Naive thymus-derived CD4-positive, alpha-beta T cell (primary cell): ENCODE measurements at places on chromosomes 3 and 15.

DNA sequence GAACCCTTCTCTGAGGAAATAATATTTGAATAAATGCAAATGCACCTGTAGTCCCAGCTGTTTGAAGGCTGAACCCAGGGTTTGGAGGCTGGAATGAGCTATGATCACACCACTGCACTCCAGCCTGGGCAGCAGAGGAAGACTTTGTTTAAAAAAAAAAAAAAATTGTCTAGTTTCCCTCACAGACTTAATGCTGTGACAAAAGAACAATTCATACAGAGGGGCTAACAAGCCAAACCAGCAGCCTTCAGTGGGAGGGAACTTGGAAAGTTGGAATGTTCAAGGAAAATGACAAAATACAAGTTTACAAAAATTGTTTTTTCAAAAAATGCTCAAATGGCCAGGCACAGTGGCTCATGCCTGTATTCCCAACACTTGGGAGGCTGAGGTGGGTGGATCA is 228.0 kb upstream of the CGNL1 start:
- no peaks in the 10 kb centered on the region for H3K36me3 ChIP-seq
- H3K4me3 ChIP-seq: no peak overlapping the region
- no peaks in the 10 kb centered on the region for H3K4me1 ChIP-seq
- H3K27ac ChIP-seq: no peak overlapping the region
- DNase-seq: no peak

- peaks cover 4% of the 10 kb centered on the region for H3K27me3 ChIP-seq
- no peaks in the 10 kb centered on the region for H3K4me1 ChIP-seq
- H3K4me3 ChIP-seq: no peak overlapping the region
- H3K27ac ChIP-seq: no peak overlapping the region
- no peak for DNase-seq
Measured at GRCh38 chr3:45580112-45580765, 14.3 kb upstream of the LIMD1 start.

GRCh38 chr3:157872902-157873301 is 233.3 kb downstream of the SHOX2 start:
- no peak overlapping the region for H3K4me3 ChIP-seq
- no peaks in the 10 kb centered on the region for H3K27me3 ChIP-seq
- no peaks in the 10 kb centered on the region for H3K36me3 ChIP-seq
- no peak for DNase-seq

GRCh38 chr3:55369141-55369847 is 117.8 kb downstream of the WNT5A start:
- no peaks in the 10 kb centered on the region for H3K4me1 ChIP-seq
- no peak overlapping the region for H3K4me3 ChIP-seq
- H3K27ac ChIP-seq: no peak overlapping the region
- H3K36me3 ChIP-seq: no peaks in the 10 kb centered on the region

- no peaks in the 10 kb centered on the region for H3K27me3 ChIP-seq
- no peaks in the 10 kb centered on the region for H3K4me1 ChIP-seq
- H3K27ac ChIP-seq: no peak overlapping the region
- no peaks in the 10 kb centered on the region for H3K36me3 ChIP-seq
- no peak for DNase-seq
Measured at GRCh38 chr3:7766530-7766929, 735.1 kb upstream of the LMCD1 start.

DNA sequence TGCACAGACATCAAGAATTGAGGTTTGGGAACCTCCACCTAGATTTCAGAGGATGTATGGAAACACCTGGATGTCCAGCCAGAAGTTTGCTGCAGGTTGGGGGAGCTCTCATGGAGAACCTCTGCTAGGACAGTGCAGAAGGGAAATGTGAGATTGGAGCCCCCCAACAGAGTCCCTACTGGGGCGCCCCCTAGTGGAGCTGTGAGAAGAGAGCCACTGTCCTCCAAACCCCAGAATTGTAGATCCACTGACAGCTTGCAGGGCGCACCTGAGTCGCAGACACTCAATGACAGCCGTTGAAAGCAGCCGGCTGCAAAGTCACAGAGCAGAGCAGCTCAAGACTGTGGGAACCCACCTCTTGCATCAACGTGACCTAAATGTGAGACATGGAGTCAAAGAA is 34.6 kb upstream of the EPHA6 start:
- no peaks in the 10 kb centered on the region for H3K27me3 ChIP-seq
- H3K4me3 ChIP-seq: no peak overlapping the region
- no peaks in the 10 kb centered on the region for H3K4me1 ChIP-seq
- H3K27ac ChIP-seq: no peak overlapping the region

GRCh38 chr3:28860307-28860706 is 420.6 kb upstream of the RBMS3 start:
- no peak overlapping the region for H3K27ac ChIP-seq
- no peaks in the 10 kb centered on the region for H3K27me3 ChIP-seq
- DNase-seq: no peak
- H3K4me1 ChIP-seq: no peaks in the 10 kb centered on the region
- no peaks in the 10 kb centered on the region for H3K36me3 ChIP-seq
- H3K4me3 ChIP-seq: no peak overlapping the region

DNA sequence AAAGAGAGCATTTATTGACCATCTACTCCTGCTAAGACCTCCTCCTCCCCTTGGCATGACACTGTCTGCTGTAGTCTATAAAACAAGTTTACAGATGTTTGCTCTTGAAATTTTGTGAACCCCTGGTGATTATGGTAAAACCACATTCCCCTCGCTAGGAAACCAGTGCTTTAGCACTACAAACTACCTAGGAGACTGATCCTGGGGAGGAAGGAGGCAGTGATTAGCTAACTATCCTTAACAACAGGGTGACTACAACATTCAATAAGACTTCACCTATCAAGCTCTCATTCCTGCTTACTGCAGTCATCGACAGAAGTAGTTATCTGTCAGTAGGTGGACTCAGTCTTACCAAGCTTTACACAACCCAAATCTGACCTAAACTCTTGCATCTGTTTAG is 371.3 kb downstream of the TUSC7 start:
- H3K4me3 ChIP-seq: no peak overlapping the region
- no peak for DNase-seq
- no peak overlapping the region for H3K27ac ChIP-seq
- no peaks in the 10 kb centered on the region for H3K27me3 ChIP-seq
- H3K36me3 ChIP-seq: no peaks in the 10 kb centered on the region

DNA sequence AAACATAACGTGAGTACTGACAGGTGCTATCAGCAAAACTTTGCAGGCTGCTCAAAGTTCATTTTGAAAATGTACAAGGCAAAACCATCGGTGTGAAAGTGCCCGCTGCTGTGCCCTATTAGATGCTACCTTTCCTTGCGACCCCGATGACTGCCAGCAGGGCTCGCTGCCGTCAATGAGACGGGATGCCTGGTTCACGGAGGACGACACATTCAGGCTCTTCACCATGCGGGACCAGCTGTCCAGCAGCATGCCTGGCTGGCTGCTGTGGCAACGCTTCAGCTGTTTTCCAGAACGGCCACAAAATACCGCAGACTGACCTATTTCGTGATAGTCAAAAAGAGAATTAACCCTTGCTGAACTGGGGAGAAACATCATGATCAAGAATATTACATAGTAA is 92.7 kb upstream of the OCA2 start:
- H3K36me3 ChIP-seq: peaks cover 26% of the 10 kb centered on the region
- no peak for DNase-seq
- no peak overlapping the region for H3K4me3 ChIP-seq
- no peaks in the 10 kb centered on the region for H3K4me1 ChIP-seq
- no peaks in the 10 kb centered on the region for H3K27me3 ChIP-seq
- no peak overlapping the region for H3K27ac ChIP-seq

DNA sequence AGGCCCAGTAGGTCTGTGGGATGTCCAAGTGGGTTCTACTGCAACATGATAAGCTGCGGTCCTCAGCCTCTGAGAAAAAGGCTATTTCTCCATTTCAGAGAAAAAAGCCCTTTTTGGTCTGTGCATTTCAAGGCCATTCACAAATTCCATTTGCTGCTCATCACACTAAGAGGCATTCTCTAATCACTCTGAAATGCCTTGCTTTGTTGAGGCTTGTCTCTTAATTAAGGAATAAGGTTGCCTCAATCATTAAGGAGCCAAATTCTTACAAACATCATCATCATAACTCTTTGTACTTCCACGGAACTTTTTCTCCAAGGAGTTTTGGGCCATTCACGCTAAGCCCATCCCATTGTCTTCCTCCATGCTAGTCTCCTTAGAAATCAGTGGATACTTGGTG is 74.4 kb downstream of the BOC start:
- H3K4me1 ChIP-seq: no peaks in the 10 kb centered on the region
- H3K4me3 ChIP-seq: no peak overlapping the region
- H3K36me3 ChIP-seq: no peaks in the 10 kb centered on the region
- no peaks in the 10 kb centered on the region for H3K27me3 ChIP-seq
- no peak overlapping the region for H3K27ac ChIP-seq
- no peak for DNase-seq

DNA sequence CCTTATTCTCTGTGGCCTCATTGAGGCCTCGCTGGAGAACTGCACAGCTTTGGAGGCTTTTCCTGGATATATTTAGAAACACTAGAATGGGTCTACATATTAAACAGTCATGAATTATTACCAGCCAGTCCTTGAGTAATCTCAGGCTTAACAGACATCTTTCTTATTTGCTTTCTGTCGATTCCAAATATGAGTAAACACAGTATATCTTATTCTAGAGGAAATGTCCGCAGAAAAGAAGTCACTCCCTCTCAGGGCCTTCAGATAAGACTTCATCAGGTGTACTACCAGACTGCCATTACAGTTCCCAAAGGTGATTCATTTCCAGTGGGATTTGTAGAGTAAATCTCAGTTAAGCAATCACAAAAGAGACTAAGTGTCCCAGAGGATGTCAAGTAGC is 310.7 kb downstream of the RBMS3 start:
- H3K27me3 ChIP-seq: no peaks in the 10 kb centered on the region
- no peaks in the 10 kb centered on the region for H3K36me3 ChIP-seq
- H3K4me1 ChIP-seq: no peaks in the 10 kb centered on the region
- H3K4me3 ChIP-seq: no peak overlapping the region

- no peak overlapping the region for H3K4me3 ChIP-seq
- no peaks in the 10 kb centered on the region for H3K27me3 ChIP-seq
- H3K4me1 ChIP-seq: no peaks in the 10 kb centered on the region
- DNase-seq: no peak
Measured at GRCh38 chr15:52144656-52145178, 32.1 kb upstream of the BCL2L10 start.

DNA sequence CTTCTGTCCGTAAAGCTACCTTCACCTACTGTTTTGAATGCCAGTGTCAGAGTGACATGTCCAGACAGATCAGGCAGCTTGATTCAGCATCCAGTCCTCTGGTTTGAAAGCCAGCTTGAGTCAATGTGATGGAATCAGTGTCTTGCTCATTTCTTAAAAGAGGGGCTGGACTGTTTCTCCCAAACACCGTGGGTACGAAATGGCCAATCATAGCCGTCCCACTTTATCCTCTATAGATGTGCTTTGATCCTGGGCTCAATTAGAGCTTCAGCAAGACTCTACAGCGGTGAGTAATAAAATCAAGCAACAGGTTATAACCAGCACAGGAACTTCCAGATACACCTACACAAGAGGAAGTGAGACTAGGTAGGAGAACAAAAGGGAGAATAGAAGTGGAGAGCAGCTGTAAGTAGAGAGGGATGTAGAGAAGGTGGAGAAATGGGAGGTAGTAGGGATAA is 17.0 kb upstream of the OR5K1 start:
- no peaks in the 10 kb centered on the region for H3K4me1 ChIP-seq
- H3K27ac ChIP-seq: no peak overlapping the region
- H3K36me3 ChIP-seq: no peaks in the 10 kb centered on the region
- no peak for DNase-seq

DNA sequence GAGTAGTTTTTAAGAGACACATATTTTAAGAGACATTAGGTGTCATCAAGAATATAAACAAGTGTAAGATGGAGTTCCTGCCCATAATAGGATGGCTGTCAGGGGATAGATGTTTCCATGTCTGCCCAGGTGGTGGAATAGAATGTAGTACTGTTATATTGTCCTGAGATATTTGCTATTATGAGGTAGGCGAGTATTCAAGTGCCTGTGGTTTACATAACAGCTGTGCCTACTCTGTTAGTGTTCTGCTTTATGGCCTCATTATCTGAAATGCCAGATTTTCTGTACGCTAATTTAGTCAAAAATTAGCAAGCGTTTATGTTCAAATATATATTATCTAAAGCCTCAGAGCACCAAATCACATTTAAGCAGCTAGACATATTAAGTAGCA is 360.2 kb upstream of the ROPN1 start:
- DNase-seq: no peak
- H3K36me3 ChIP-seq: no peaks in the 10 kb centered on the region
- no peak overlapping the region for H3K4me3 ChIP-seq
- no peaks in the 10 kb centered on the region for H3K4me1 ChIP-seq

- H3K27ac ChIP-seq: no peak overlapping the region
- H3K4me1 ChIP-seq: no peaks in the 10 kb centered on the region
- DNase-seq: no peak
- H3K27me3 ChIP-seq: no peaks in the 10 kb centered on the region
- no peaks in the 10 kb centered on the region for H3K36me3 ChIP-seq
Measured at GRCh38 chr15:98878862-98879261, 128.7 kb downstream of the PGPEP1L start.

DNA sequence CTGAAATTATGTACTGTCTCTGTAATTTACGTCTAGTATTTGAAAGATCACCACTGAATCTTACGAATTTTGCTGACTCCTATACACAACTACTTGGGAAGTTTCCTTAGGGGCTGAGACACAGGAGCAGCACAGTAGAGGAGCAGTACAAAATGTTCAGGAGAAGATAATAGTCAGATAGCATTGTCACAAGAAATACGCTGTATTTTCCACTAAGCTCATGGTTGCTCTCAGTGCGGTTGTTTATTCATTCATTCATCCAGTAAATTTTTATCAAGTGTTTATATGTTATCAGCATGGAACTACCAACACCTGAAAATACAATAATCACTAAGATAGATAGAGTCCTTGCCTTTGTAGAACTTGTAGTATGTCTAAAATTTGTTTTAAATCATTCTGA is 34.5 kb downstream of the ALCAM start:
- H3K36me3 ChIP-seq: no peaks in the 10 kb centered on the region
- H3K27ac ChIP-seq: no peak overlapping the region
- no peak for DNase-seq
- no peaks in the 10 kb centered on the region for H3K27me3 ChIP-seq

DNA sequence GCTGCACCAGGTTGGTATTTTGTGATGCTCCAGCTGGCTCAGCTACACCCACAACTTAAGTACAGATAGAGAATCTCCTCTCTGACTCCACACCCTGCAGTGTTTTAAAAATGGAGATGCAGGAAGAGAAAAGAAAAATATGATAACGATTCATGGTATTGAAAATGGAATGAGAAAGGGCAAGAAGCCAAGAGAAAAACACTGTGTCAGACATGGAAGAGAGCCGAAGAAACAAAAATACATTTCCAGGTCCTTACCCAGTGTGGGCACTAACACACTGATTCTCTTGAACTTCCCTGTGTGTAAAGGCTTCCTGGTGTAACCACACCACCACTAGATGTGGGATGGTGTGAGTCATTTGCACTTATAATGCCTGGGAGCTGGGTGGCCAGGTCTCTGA is 93.1 kb downstream of the GMPS start:
- H3K27me3 ChIP-seq: no peaks in the 10 kb centered on the region
- no peak overlapping the region for H3K4me3 ChIP-seq
- no peak overlapping the region for H3K27ac ChIP-seq
- no peaks in the 10 kb centered on the region for H3K4me1 ChIP-seq
- no peak for DNase-seq
- H3K36me3 ChIP-seq: no peaks in the 10 kb centered on the region

GRCh38 chr3:23739536-23739935 is 66.2 kb upstream of the UBE2E1 start:
- H3K4me1 ChIP-seq: no peaks in the 10 kb centered on the region
- no peaks in the 10 kb centered on the region for H3K36me3 ChIP-seq
- no peak overlapping the region for H3K27ac ChIP-seq
- H3K4me3 ChIP-seq: no peak overlapping the region
- H3K27me3 ChIP-seq: no peaks in the 10 kb centered on the region

- no peak for DNase-seq
- H3K27me3 ChIP-seq: no peaks in the 10 kb centered on the region
- H3K4me3 ChIP-seq: no peak overlapping the region
- H3K36me3 ChIP-seq: no peaks in the 10 kb centered on the region
Measured at GRCh38 chr3:179181993-179182551, 33.9 kb downstream of the PIK3CA start.
